Natural killer cell (primary cell): ENCODE measurements at places on chromosomes 6 and 20.

GRCh38 chr6:26216886-26217713 lies 129.9 kb downstream of the HFE start:
- DNase-seq, result peak; percentile 90

- DNase-seq, result peak; percentile 25
Observed at GRCh38 chr6:163412341-163412740, 2.2 kb upstream of the QKI start.

GRCh38 chr6:21914121-21914973 lies 320.8 kb downstream of the SOX4 start:
- peak; percentile 45 for DNase-seq

GRCh38 chr20:48531505-48531904 lies 296.3 kb downstream of the PREX1 start:
- DNase-seq, result no peak

GRCh38 chr6:148173548-148173947 lies 169.1 kb upstream of the SASH1 start:
- no peak for DNase-seq

GRCh38 chr6:118335325-118335816 lies 212.7 kb upstream of the PLN start:
- no peak for DNase-seq

GRCh38 chr20:4454111-4454510 lies 267.6 kb upstream of the PRND start:
- no peak for DNase-seq

GRCh38 chr6:149094934-149095351 lies 222.6 kb upstream of the TAB2 start:
- DNase-seq, result no peak

GRCh38 chr20:57579898-57580447 lies 19.1 kb downstream of the PCK1 start:
- DNase-seq, result no peak

DNA sequence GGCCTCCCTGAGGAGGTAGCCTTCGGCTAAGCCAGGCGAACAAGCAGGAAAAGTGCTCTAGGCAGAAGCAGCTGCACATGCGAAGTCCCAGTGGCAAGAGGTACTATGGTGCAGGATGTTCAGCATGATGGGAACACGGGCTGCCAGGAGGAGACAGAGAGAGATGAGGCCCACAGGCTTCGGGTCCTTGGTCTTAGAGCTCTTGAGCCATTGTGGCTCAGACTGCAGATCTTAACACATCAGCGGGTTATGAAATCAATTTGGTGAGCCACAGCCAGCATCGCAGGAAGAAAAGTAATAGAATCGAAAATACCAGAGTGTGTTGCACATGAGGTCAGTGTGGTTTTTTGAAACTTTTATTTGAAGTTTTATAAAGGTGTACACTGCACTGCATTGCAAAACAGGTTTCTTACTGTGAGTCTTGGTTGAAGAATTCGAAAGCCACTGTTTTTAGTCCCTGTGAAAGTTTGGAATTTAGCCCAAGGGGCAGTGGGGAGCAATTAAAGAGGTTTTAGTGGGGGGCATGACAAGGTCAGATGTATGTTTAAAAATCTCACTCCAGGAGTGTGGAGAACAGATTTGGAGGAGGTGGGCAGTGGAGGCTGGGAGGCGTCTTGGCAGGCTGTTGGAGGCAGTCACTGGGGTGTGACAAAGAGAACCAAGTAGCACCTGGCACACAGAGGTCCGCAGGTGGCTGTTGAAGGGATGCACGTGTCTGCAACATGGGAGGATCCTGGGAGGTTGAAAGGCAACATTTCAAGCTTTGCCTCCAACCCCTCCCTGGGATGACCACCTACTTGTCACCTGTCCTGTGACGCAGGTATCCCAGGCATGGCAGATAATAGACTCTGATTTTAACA lies 69.3 kb downstream of the EYA2 start:
- DNase-seq, result no peak

DNA sequence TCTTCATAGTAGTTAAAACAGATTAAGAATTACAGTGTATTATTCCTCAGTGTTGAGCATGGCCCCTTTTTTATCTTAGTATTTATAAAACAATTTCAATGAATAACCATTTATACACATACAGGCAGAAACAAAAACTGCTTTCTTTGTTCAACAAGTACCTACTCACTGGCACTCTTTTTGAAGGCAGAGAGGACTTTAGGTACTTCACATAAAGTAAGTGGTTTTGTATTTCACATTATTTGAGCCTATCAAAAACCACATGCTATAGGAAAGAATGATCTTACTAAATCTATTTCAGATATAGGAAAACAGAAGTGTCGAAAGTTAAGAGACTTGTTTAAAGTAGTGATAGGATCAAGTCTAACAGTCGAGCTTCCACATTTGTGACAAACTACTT lies 73.8 kb downstream of the PRKN start:
- DNase-seq, result no peak

- no peak for DNase-seq
Observed at GRCh38 chr20:20373091-20373571, 5.2 kb downstream of the INSM1 start.

DNA sequence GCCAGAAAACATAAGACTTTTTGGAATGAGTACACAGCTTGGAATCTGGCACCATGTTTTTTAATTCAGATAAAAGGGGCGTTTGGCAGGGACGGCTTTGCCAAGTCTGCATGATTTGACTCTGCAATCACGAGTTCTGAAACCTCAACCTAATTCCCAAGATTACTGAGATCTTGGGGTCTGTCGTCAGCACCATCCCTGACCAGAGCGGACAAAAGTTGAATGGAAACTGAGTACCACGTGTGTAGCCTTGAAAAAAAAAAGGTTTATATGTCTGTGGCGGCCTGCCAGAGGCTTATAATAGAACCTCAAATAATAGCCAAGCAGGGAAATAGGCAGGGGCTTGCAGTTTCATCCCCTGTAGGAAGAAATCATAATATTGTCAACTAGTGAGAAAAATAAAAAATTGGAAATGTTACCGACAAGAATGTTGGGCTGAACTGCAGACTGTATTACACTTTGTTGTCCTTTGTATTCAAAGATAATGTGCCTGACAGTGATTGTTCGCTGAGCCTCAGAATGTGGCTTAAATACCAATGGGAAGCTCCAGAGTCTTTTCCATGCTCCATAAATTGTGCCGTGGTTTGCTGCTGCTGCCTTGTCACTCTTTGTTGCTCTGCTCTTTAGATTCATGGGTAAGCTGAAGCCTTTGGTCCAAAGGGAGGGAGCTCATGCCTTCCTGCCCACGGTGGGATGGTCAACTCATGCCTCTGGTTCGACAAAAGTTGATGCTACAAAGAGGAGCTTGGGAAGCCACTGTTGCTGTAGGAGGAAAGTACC lies 118.8 kb upstream of the ARID1B start:
- no peak for DNase-seq

GRCh38 chr6:128725271-128726233 lies 157.4 kb upstream of the LAMA2 start:
- DNase-seq, result no peak

DNA sequence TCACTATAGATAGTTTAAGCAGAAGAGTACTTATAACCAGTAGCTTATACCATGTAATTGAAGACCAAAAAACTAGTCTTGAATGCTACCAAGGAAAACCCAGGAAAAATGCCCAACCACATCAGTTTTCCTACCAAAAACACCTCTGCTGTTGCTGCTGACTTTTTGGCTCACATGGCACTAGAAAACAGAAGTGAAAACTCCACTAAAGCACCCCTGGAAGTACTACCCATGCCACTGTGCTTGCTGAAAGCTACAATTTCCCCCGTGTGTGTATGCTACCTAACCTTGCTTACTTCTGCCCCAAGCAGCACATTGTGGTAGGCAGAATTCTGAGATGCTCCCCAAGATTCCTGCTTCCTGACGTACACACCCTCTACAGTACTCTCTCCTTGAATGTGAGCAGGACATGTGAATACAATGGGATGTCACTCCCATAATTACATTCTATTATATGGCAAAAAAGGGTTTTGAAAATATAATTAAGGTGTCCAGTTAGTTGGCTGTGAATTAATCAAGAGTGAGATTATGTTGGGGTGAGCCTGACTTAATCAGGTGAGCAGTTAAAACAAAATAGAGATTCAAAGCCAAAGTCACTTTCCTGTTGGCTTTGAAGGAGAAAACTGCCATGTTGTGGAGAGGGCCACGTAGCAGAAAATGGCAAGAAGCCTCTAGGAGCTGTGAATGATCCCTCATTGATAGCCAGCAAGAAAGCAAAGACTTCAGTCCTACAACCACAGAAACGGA lies 209.8 kb upstream of the MARCKS start:
- no peak for DNase-seq

- DNase-seq, result no peak
Observed at GRCh38 chr6:74973591-74973990, 232.3 kb downstream of the COL12A1 start.

GRCh38 chr20:57666106-57666833 lies 43.5 kb downstream of the PMEPA1 start:
- no peak for DNase-seq

GRCh38 chr6:22666021-22666420 lies 96.7 kb downstream of the HDGFL1 start:
- no peak for DNase-seq

DNA sequence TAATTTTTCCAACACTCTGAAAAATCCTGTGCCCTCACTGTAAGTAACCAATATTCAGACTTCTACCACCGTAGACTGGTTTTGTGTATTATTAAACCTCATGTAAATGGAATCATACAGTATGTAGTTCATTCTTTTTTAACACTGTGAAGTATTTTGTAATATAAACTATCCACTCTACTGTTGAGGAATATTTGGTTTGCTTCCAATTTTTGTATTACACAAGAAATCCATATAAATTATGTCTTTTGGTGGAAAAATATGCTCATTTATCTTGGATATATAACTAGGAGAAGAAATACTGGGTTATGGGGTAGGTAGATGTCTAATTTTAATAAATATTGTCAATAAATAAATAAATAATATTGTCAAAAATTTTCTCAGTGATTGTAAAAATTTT lies 116.8 kb downstream of the CHD6 start:
- no peak for DNase-seq

DNA sequence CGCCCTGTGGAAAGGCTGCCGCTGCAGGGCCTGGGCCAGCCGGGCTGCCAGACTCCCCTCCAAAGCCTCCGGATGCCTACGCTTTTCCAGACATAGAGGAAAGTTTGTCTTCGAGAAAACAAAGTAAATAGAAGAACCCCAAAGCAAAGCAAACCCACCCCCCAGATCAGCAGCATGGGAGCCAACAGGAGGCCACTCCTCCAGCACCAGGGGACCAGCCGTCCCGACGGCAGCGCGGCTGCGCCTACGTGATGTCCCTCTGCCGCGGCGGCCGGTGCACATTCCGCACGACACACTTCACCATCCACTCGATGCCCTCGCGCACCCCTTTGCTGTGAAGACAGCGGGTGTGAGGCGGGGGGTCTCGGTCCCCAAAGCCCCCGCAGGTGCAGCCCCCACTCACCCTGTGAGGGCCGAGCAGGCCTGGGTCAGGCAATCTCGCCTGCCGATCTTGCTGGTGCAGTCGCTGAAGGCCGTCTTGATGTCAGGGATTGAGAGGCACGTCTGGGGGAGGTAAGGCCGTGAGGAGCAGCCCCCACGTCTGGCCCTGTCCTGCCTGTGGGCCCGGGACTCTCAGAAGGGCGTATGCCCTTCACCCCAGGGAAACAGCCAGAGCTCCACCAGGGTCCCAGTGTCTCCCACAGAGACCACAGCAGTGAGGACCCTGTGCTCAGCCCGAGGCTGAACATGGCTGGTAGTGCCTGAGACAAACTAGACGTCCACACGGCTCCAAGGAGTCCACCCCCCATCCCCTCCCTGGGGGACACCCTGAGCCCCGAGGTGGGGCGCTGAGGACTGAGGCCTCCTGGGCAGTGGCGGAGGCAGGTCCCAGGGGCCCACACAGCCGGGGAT lies 4.0 kb downstream of the TNFRSF6B start:
- DNase-seq, result no peak

GRCh38 chr20:23049201-23050075 lies at the start of gene THBD:
Gene THBD, minus strand, starts transcription at chr20:23049672. Its CDS starts 168 bp downstream, at chr20:23049504.
- DNase-seq, result no peak

DNA sequence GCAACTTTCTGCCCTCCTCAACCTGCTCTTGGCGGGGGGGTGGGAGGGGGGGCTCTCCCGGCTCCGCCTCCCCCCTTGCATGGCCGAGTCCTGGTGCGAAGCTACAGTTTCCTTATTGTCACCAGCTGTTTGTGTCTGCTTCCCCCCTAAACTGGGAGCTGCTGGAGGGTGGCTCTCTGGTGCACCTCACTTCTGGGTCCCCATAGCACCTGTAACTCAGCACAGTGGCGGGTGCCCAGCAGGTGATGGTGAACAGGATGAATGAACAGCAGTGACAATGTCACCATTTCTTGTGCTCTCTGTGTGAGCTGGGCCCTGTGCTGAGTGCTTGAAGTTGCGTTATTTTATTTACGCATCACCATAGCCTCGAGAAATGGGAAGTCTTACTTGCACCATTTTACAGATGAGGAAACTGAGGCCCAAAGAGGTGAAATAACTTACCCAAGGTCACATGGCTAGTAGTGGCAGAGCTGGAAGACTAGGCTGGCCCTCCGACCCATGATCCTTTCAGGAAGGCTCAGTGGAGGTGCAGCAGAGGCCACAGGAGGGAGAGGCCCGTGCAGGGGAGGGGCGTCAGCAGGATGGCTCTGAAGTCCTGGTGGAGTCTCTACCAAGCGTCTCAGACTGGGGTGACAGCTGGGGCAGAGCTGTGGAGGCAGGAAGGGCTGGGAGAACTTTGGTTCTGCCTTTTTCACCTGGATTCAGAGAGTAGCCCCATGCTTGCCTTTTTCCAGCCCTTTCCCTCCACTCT lies 41.8 kb downstream of the SRC start:
- no peak for DNase-seq

DNA sequence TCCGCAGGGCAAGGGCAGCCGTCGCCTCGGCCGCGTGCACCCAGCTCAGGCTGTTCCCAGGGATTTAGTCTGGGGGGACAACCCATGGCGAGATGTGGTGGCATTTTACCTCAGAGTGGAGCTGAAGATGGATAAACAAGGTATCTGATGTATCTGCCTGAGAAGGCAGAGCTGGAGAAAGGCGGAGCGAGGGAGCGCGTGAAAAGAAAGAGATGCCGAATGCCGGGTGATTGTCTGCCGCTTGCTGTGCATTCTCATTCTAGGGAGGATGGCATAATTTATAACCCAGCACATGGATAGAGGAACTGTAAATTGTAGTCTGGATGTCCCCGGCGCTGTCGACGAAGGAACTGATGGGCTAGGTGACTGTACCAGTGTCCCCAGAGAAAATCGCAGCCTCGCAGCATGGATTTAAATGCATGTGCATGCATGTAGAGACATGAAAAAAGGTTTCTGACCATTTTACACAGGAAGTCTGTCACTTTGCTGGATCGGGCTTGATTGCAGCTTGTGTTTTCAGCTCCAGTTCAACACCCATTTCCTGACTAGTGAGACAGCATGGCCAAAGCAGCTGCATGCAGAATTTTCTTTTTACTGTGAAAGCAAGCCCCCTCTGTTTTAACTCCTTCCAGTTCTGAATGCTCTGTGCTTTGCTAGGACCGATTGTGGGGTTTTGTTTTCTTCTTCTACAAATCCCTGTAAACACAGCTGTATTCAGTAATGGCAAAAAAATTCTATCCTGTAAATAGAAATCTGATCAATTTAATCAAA lies 149.7 kb downstream of the PRL start:
- DNase-seq, result peak; percentile 36

DNA sequence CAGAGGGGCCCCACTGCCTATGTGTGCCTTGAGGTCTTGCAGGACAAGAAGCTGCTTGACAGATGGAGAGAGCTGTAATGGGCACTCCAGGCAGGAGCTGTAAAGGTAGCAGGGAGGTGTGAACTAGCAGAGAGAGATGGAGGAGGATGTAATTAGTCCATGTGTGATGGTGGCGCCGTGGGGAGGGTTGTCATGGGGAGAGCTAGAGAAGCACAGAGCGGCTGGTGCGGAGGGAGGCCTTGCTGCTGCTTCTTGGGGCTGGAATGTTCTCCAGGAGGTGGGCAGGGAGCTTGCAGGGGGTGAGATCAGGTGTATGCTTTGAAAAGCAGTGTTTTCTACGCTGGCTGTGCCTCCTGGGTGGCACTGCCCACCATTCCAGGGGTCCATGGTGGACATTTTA lies 32.1 kb downstream of the APCDD1L start:
- DNase-seq, result no peak
